ENCODE measurements at places on chromosomes 16 and 17. TPM values are rescaled to one million over a fixed set of nuclear protein-coding genes. Genes with fewer than 3 reads are reported as not detected.

The ZFPM1 gene
- polyA plus RNA-seq: 3.3 TPM

The CSH2 gene
- polyA plus RNA-seq: not detected

The GLIS2 gene
- polyA plus RNA-seq: 25.5 TPM

The CCL17 gene
- not detected for polyA plus RNA-seq

The NEUROD2 gene
- 0.01 TPM for polyA plus RNA-seq

DNA sequence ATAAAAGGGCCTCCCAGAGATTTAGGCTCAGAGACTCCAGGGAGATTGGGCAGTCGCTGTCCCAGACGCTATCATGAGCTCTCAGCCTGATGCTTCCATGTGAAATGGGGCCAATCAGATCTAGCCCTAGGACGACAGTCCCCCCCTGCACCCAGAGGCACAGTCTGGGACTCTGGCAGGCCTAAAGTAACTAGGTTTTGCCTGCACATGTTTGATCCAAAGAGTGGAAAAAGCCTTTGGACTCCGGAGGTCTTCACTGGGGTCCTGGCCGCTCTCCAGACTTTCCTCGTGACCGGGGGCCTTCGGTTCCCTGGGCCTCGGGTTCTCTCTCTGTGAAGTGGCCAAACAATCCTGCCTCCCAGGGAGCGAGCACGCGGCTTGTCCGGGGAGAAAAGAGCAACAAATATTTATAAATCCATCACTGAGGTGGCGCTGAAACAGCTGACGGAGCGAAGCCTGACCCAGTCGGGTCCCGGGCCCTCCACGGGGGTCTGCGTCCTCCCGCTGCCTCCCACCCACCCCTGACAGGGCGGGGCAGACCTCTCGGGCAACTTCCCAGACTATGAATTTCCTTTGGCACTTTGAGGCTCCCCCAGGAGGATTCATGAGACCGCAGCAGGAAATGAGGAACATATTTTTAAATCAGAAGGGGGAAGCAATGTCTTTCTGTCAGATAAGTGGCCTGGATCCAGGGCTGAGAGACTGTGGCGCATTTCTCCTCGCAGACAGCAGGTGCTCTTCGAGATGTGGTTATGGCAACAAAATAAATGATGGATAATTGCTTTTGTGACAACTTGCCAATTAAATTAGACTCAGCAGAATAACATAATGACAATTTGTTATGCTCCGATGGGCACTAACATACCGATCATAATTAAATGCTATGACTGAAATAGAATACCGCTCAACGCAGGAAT, 38.9 kb downstream of the MRPS23 start:
- no peaks in the 10 kb centered on the region for H3K36me3 ChIP-seq
- H3K4me3 ChIP-seq: no peak overlapping the region
- peaks cover 5% of the 10 kb centered on the region for H3K27me3 ChIP-seq
- peak overlapping the region; percentile 21 for H3K27ac ChIP-seq

GRCh38 chr17:38732376-38733281, 2.5 kb downstream of the CISD3 start:
- H3K4me3 ChIP-seq: no peak overlapping the region
- peaks cover 49% of the 10 kb centered on the region for H3K4me1 ChIP-seq
- H3K27ac ChIP-seq: no peak overlapping the region

DNA sequence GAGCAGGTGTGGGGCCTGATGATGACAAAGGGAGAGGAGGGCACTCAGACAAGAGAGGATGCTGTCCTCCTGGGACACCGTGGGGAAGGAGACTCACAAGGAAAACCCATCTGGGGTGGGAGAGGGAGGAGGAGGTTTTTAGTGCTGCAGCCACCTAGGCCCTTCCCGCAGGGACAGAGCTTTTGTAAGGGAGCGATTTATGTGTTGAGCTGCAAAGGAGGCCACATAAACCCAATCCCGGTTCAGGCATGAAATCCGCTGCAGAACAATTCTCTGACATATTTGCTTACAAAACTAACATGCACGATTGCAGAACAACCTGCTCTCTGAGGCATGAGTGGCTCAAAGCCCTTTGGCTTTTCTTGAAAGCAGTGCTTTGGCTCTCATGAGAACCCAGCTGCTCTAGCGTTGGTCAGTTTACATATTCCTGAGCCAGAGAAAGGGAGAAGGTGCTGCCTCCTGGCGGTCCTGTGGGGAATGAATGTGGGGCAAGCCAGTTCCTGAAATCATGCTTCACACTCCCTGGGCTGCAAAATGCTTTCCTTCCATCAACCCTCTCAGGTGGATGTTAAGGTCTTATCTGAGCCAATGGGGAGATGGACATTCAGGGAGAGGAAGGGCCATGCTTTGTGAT, 122.4 kb upstream of the NLRP1 start:
- H3K36me3 ChIP-seq: no peaks in the 10 kb centered on the region
- no peak overlapping the region for H3K27ac ChIP-seq
- H3K4me1 ChIP-seq: peaks cover 5% of the 10 kb centered on the region
- H3K27me3 ChIP-seq: peaks cover 10% of the 10 kb centered on the region
- DNase-seq: peak; percentile 85
- H3K4me3 ChIP-seq: no peak overlapping the region

DNA sequence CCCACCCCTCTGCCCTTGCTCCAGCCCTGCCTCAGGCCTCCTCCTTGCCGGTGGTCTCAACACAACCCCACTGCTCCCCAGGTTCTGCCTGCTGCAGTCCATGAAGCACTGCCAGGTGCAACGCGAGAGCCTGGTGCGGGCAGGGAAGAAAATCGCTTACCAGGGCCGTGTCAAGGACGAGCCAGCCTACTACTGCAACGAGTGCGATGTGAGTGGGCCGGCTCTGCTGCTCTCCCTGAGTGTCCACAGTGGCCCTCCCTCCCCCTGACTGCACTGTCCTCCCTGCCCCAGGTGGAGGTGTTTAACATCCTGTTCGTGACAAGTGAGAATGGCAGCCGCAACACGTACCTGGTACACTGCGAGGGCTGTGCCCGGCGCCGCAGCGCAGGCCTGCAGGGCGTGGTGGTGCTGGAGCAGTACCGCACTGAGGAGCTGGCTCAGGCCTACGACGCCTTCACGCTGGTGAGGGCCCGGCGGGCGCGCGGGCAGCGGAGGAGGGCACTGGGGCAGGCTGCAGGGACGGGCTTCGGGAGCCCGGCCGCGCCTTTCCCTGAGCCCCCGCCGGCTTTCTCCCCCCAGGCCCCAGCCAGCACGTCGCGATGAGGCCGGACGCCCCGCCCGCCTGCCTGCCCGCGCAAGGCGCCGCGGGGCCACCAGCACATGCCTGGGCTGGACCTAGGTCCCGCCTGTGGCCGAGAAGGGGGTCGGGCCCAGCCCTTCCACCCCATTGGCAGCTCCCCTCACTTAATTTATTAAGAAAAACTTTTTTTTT, 1.8 kb upstream of the TMEM88 start:
- no peak overlapping the region for H3K27ac ChIP-seq
- peaks cover 42% of the 10 kb centered on the region for H3K4me1 ChIP-seq
- no peak overlapping the region for H3K4me3 ChIP-seq
- peaks cover 59% of the 10 kb centered on the region for H3K36me3 ChIP-seq

DNA sequence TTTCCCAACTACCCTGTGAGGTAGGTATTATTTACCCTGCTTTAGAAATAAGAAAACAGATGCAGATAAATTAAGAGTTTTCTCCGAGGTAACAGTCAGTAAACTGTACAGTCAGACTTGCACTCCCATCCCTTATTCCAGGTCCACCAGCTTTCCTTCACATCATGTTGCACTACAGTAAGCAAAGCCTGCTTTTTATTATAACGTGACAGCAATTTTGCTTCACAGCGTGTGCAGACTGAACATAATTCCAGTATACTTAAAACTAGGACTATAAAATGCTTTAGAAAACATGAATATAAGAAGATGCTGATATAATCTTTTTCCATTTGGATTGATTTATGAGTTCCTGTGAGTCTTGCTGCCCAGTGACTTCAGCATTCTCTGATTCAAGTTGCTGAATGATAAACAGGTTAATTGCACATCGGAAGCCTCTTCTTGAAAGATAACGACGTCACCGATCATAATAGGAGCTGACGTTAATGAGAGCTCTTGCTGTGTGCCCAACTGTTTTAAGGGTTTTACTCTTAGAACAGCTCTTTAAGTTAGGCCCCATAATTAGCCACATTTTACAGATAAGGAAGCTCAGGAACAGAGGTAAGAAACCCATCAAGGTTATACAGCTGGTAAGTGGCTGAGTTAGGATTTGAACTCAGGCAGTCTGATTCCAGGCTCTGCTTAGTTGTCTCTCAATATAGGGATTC, 1.4 kb downstream of the LIG3 start:
- H3K36me3 ChIP-seq: peaks cover 23% of the 10 kb centered on the region
- no peaks in the 10 kb centered on the region for H3K27me3 ChIP-seq
- peak; percentile 24 for DNase-seq
- peaks cover 6% of the 10 kb centered on the region for H3K4me1 ChIP-seq
- H3K27ac ChIP-seq: peak overlapping the region; percentile 97
- peak overlapping the region; percentile 78 for H3K4me3 ChIP-seq

DNA sequence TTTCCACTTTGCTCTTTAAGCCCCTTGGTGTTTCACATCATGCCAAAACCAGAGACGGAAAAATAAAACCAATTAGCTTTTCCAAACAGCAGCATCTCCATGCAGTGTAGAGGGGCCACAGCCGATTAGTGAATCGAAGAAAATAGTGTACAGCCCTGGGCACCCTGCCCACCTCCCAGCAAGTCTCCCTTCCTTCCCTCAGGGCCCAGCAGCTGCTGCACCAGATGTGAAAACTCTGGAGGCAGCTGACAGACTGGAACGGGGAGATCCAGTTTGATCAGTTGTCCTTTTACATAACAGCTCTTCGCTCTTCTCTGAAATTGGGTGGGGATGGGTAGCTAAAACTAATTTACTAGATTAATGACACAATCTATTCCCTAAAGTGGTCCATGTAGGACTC, 19.3 kb downstream of the TMEM11 start:
- peaks cover 66% of the 10 kb centered on the region for H3K4me1 ChIP-seq
- peak; percentile 94 for DNase-seq
- H3K27me3 ChIP-seq: no peaks in the 10 kb centered on the region
- peak overlapping the region; percentile 80 for H3K27ac ChIP-seq

GRCh38 chr17:16363749-16364536, 10.7 kb upstream of the CENPV start:
- H3K4me1 ChIP-seq: peaks cover 3% of the 10 kb centered on the region
- no peak overlapping the region for H3K4me3 ChIP-seq
- peak; percentile 73 for DNase-seq
- no peaks in the 10 kb centered on the region for H3K27me3 ChIP-seq

DNA sequence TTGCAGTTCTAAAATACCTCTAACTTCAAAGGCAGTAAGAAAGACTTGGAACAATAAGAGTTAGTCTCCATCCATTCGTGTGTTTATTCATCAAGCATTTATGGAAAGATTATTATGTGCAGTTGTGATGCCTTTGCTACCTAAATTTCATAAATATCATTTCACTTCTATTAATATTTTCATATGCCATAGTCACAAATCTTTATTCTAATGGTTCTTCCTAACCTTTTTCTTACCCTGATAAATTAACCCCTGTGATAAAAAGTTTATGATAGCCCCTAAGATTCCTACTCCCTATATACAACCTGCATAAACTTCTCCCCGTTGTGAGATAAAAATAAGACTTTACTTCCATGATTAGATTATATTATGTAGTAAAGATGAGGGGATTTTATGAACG, 94.9 kb downstream of the BRIP1 start:
- H3K27me3 ChIP-seq: no peaks in the 10 kb centered on the region
- DNase-seq: no peak
- H3K4me1 ChIP-seq: no peaks in the 10 kb centered on the region

DNA sequence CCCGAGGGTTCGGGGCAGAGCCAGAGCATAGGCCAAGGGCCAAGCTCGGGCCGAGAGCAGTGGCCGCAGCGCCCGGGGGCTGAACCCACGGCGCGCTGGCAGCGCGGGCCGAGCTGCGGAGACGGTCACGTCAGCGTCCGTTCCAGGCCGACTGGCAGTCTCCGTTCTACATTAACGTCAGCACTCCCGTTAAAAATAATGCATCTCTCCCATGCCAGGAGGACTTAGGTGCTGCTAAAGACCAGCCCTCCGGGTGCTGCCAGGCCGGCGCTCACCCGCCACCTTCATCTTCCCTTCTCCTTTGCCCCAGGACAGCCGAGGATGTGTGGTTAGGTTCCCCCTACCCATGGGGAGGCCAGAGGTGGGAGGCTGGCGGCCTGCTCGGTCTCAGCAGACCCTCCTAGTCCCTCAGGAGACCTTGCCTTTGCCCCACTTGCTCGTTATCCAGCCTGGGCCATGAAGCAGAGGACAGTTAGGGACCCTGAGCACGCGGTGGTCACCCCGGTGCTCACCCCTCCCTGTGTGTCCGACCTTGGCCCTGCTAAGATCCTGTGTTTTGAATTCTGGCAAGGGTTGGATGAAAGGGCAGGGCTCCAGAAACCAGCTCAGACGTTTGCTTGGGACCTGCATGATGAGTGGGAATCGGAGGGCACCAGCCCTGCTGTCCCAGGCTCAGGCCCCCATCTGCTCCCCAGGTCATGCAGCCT, 572 bp downstream of the MPG start:
- H3K4me3 ChIP-seq: peak overlapping the region; percentile 50
- DNase-seq: peak; percentile 62
- H3K27me3 ChIP-seq: no peaks in the 10 kb centered on the region
- peaks cover 32% of the 10 kb centered on the region for H3K36me3 ChIP-seq
- H3K4me1 ChIP-seq: peaks cover 52% of the 10 kb centered on the region

DNA sequence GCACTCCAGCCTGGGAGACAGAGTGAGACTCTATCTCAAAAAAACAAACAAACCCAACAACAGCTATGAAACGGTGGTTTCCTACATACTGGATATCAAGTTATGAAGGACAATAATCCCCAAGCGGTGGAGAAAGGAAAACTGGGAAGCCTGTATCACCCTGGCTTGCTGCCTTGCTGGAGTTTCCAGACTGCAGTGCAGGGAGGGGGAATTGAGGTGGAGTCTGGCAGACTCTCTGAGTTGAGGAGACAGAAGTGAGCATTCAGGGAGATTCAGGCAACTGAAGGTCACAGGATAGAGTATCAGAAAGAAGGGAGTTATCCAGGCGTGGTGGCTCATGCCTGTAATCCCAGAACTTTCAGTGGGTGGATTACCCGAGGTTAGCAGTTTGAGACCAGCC, 11.9 kb downstream of the QRICH2 start:
- no peak overlapping the region for H3K4me3 ChIP-seq
- H3K27me3 ChIP-seq: no peaks in the 10 kb centered on the region
- H3K4me1 ChIP-seq: no peaks in the 10 kb centered on the region
- DNase-seq: peak; percentile 86
- peaks cover 16% of the 10 kb centered on the region for H3K36me3 ChIP-seq

DNA sequence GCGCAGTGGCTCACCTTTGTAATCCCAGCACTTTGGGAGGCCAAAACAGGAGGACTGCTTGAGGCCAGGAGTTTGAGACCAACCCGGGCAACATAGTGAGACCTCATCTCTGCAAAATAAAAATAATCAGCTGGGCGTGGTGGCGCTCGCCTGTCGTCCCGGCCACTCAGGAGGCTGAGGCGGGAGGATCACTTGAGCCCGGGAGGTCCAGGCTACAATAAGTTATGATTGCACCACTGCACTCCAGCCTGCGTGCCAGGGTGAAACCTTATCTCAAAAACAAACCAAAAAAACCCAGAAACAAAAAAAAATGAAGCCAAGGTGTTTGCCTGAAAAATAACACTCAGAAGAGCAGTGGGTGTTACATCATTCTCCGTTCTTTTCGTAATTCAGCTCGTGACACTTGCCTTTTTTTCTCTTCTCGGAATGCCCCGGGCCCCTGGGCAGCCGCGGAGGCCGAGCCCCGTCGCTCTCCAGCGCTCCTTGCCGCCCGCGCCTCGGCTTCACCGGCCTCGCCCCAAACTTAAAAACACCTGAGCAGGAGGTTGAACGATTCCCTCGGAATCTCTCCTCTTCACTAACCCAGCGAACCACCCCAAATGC, 17.0 kb downstream of the PRCD start:
- H3K4me3 ChIP-seq: peak overlapping the region; percentile 62
- DNase-seq: no peak
- peaks cover 12% of the 10 kb centered on the region for H3K36me3 ChIP-seq
- H3K27me3 ChIP-seq: no peaks in the 10 kb centered on the region
- H3K27ac ChIP-seq: peak overlapping the region; percentile 90
- peaks cover 34% of the 10 kb centered on the region for H3K4me1 ChIP-seq

- peak overlapping the region; percentile 99 for H3K27ac ChIP-seq
- no peaks in the 10 kb centered on the region for H3K27me3 ChIP-seq
- peak; percentile 54 for DNase-seq
- H3K4me3 ChIP-seq: peak overlapping the region; percentile 96
These were observed 1.1 kb upstream of the WBP2 start for GRCh38 chr17:75856062-75856756.

All from muscle of leg (tissue), 16 donors.